NB4 (cell line): ENCODE measurements at places on chromosomes 1 and 21.

GRCh38 chr1:232372841-232373440, 257.0 kb downstream of the SIPA1L2 start:
- no peak for DNase-seq

GRCh38 chr1:179881642-179882252, 338 bp upstream of the TOR1AIP1 start:
- peak; percentile 88 for DNase-seq

DNA sequence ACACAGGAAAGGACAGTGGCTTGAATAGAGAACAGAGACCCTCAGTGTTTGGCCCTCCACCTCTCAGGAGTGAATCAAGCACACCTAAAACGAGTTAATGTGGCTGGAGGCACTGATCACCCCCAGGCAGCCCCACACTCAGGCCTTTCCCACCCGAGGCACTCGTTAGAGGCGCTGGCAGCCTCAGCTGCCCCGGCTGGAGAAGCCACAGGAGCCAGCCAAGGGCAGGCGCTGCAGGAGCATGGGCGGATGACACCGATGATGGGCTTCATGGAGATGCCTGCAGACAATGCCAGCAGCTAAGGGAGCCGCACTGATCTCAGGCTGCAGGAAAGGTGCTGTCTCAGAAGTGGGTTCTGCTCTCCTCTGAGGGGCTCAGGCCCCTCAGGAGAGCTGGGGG, 24.1 kb upstream of the ABCG1 start:
- no peak for DNase-seq

DNA sequence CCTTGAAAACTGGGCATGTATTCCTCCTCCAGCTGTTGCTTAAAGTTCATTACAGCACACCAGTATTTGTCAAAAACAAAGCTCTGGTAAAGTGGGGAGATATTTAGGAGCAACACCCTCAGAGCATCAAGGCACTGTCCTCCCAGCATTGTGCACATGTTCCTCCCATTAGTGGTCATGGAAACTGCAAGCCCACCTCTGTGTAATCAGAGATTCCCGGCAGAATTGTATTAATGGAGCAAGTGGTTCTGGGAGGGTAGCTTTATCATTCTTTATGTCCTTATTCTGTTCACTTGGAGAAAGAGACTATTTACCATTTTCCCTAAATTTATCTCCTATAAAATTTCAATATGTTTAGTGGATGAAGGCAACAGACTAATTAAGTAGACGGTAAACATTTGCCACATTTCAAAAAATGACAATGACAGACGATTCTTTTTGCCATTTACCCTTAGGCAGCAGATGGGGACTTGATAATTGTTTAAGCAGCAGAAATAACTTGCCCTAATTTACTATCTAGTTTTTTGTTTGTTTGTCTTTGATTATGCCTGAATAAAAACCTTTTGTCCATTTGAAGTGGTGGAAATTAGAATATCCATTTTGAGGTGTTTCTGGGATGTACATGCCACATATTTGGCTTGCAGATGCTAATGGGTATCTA, 289.6 kb upstream of the ST6GALNAC5 start:
- DNase-seq: no peak

- DNase-seq: peak; percentile 74
Observed at GRCh38 chr1:54355931-54356679, 50.1 kb downstream of the SSBP3 start.

- no peak for DNase-seq
Observed at GRCh38 chr1:191913260-191913977, 244.8 kb upstream of the RGS18 start.

GRCh38 chr1:228830185-228830953, 95.1 kb downstream of the RHOU start:
- no peak for DNase-seq

- DNase-seq: no peak
Observed at GRCh38 chr1:3730543-3731247, 21.6 kb upstream of the CCDC27 start.
